ENCODE measurements at places on chromosomes 1 and 21.

DNA sequence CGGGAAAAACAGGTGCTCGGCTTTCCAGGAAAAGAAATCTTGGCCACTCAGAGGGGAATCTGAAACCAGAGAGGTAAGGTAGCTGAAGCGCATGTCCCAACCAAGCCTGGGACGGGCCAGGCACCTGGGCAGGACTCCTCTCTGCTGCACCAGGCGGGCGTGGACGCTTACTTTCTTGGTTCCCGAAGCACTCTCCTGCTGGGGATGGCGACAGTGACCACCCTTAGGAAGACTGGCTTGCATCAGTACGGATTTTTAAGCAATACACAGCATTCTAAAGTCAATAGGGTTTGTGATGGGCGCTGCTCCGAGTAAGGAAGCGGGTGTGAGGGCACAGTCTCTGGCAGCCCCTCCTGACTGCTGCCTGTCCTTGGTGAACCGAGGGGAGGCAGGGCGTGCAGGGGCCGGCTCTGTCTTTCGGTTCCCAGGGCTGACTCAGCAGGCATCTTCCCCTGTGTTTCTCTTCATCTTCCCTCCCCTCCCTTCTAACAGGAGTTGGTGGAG, 74.9 kb upstream of the ANGPTL1 start:
- no peak for DNase-seq

DNA sequence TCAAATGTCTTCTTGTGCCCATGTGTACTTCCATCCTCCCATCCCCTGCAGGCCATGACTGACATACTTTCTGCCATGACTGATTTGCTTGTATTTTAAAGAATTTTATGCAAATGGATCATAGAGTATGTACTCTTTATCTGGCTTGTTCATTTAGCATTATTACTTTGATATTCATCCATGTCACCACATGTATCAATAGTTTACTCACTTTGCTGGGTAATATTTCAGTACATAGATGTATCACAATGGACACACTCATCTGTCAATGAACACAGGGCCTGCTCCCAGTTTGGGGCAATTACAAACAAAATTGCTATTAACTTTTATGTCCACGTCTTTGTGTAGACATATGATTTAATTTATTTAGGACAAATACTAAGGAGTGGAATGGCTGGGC, 259.1 kb downstream of the SDCCAG8 start:
- DNase-seq = no peak

GRCh38 chr1:183593356-183593755, 3.1 kb upstream of the NCF2 start:
- DNase-seq = peak; percentile 74

DNA sequence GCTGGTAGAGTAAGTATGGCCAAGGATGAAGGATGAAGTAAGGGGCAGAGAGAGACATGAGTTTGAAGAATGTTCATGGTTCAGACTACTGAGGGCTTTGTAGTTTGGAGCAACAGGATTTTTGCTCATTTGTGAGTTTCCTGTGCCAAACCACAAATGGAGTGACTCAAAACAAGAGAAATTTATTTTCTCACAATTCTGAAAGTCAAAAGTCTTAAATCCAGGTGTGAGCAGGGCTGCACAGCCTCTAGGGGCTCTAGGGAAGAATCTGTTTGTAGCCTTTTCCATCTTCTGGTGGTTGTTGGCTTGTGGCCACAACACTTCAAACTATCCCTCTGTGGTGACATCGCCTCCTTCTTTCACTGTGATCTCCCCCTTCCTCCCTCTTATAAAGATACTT, 58.9 kb downstream of the RHOU start:
- DNase-seq = no peak

DNA sequence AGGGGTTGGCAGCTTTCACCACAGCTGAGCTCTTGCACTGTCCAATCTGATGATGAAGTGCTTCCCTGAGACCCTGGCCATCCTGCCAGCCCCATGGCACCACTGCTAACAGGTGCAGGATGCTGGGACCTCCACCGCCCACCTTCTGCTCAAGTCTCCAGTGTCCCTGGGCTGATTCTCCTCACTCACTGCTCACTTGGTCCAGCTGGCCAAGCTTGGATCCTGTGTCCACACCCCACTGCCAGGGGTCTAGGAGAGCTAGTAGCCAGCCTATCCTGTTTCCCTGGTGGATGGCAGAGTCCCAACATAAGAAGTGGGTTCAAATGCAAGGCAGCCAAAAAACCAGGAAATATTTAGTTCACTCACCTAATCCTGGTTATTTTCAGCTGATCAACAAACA, 217.2 kb upstream of the IRF2BP2 start:
- DNase-seq = no peak

- no peak for DNase-seq
These were observed 464.5 kb downstream of the KCNT2 start for GRCh38 chr1:196143602-196144342.

DNA sequence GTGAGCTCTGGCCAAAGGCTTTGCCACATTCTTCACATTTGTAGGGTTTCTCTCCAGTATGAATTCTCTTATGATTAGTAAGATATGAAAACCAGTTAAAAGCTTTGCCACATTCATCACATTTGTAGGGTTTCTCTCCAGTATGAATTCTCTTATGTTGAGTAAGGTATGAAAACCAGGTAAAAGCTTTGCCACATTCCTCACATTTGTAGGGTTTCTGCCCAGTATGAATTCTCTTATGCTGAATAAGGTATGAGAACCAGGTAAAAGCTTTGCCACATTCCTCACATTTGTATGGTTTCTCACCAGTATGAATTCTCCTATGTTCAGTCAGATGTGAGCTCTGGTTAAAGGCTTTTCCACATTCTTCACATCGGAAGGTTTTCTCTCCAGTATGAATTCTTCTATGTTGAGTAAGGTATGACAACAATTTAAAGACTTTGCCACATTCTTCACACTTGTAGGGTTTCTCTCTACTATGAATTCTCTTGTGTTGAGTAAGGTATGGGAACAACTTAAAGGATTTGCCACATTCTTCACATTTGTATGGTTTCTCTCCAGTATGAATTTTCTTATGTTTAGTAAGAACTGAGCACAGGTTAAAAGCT, 20.7 kb downstream of the ZNF695 start:
- DNase-seq = no peak

GRCh38 chr21:16554503-16554902, 824.7 kb downstream of the USP25 start:
- DNase-seq = no peak

- peak; percentile 19 for DNase-seq
These were observed 776 bp downstream of the KDM1A start for GRCh38 chr1:23019863-23020625.

DNA sequence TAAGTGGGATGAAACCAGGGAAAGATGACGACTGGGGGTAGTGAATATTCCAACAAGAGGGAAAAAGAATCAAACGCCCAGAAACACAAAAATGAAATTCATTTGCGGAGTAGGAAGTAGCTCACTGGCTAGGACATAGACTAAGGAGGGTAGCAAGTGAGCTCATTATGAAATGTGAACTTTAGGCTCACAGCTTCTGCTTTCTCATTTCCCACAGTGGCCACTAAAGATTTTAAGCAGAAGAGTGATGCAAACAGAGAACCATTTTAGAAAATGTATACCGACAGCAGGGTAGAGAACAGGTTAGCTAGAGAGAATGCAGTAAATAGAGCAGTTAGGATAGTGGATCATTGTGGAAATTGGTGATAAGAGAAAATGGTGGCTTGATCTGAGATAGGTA, 3.5 kb downstream of the CD48 start:
- DNase-seq = no peak

DNA sequence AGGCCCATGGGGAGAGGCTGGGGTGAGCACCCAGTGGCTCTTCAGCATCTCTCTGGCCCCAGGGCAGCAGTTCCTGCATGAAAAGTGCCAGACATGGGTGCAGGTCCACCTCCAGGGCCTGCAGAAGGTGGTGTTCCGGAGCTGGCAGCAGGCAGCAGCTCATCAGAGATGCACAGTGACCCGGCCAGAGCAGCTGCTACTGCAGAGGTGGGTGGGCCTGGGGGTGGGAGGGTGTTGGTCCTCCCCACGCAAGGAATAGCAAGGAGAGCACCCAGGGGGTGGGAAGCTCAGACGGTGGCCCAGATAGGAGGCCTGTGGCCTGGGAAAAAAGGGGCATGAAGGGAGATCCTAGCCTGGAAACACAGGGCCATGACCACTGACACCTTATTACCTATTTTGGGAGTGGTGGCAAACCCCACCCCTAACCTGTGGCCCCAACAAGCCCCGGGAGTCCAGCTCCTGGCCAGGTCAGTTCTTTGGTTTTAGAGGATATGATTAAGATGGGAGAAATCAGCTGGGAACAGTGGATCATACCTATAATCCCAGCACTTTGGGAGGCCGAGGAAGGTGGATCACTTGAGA, 20.2 kb downstream of the C1orf167 start:
- DNase-seq = no peak

GRCh38 chr1:34267326-34267725, 90.6 kb downstream of the C1orf94 start:
- no peak for DNase-seq

- no peak for DNase-seq
These were observed 599 bp downstream of the MKNK1 start for GRCh38 chr1:46603481-46603857.

- peak; percentile 81 for DNase-seq
These were observed at the start of gene RNASEL for GRCh38 chr1:182588500-182589396. Gene RNASEL, minus strand, starts transcription at chr1:182589256. Its CDS starts 2,450 bp downstream, at chr1:182586806.

- no peak for DNase-seq
These were observed 121.1 kb downstream of the EVI5 start for GRCh38 chr1:92663775-92664174.

- no peak for DNase-seq
These were observed 2.7 kb upstream of the KIF21B start for GRCh38 chr1:201026234-201026633.

DNA sequence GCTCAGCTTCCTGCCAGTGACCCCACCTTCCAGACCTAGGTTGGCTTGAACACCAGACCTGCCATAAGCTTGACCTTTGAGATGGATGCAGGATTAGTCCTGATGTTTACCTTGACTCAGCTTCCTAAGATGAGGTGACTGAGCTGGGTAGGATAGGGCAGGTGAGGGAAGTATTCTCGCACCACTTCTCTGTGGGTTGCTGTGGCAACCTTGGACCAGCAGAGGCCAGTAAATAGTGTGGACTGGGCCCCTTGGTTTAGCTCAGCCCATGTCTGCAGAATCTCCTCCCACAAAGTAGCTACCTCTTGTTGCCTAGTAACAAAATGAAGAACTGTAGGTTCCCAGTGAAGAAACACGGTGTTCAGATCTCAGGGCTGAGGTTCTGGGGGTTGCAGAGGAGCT, 8.4 kb downstream of the RPS6KA1 start:
- peak; percentile 84 for DNase-seq

- DNase-seq = no peak
These were observed 215.6 kb downstream of the DENND1B start for GRCh38 chr1:197559655-197560054.

DNA sequence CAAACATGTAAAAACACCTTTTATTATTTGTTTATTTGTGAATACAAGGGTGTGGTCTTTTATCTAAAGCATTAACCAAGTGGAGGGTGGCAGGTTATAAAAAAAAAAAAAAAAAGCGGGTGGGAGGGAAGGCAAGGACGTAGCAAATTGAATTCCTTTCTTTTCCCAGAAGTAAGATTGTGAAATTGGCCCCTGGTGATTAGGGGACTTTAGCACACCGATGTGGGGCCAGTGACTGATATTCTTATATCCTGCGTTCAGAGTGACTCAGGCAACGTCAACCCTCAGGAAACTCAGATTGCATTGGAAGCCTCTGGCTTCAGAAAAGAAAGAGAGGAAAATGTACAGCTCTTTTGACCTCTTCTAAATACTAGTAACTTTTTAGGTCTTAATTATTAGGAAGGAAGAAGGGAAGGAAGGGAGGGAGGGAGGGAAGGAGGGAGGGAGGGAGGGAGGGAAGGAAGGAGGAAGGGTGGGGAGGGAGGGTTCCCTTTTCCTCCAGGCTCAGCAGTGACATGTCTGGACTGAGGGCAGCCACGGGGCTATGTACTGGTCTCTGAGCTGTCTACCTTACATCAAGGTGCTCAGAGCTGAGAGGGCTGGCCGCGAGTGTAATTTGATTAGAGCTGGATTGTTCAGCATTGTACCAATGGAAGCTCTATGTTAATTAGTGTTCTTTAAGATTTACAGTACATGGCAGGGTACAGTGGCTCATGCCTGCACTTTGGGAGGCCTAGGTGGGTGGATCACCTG, 30.2 kb downstream of the EVA1C start:
- no peak for DNase-seq

DNA sequence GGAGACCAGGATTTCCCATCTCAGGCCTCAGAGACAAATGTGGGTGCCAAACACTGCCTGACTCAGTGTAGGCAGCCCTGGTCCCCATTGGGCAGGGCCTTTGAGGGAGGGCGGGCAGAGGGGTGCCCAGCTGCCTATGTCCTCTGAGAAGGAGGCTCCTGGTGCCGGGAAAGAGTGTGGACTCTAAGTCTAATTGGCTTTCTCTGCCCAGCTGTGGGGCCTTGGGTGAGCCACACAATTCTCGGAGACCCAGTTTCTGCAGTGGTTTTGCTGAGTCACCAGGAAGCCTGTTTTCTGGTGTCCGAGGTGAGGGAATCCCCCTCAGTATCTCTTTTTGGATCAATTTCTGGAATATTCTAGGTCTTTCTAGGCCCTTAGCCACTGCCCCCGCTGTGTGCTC, 35.3 kb upstream of the ACTL8 start:
- no peak for DNase-seq

DNA sequence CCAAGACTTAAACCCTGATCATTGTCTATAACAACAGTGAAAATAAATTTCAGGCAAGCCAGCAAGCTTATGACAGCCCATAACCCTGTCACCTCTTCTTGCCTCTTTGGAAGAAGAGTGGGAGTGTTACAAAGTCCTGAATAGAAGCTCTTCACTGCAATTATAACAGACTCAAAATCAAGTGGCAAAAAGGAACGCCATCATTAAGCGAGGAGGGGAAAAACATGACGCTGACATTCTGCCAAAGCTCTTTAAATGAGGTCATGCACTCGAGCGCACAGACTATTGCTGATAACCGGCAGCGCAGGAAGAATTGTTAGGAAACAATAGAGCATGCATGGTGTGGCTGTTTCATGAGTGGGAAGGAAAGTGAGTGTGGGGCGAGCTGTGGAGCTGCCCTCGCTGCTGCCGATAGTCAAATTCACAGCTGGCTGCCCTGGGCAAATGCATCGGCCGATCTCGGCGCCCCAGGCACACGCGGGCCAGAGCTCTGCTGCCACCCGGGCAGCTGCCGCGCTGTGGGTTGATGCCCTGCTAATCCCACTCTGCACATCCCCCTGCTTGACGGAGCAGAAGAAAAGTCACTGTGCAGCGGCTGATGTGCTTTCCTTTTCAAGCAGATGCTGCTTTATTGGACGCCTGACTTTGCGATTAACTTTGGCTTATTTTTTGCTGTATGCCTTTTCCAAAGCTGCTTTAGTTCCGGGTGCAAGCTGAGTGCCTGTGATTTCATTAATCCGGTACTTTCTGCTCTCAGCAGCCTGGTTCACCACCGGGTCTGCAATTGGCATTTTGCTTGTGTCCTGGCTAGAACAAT, 102.4 kb upstream of the ST6GALNAC5 start:
- DNase-seq = peak; percentile 14

DNA sequence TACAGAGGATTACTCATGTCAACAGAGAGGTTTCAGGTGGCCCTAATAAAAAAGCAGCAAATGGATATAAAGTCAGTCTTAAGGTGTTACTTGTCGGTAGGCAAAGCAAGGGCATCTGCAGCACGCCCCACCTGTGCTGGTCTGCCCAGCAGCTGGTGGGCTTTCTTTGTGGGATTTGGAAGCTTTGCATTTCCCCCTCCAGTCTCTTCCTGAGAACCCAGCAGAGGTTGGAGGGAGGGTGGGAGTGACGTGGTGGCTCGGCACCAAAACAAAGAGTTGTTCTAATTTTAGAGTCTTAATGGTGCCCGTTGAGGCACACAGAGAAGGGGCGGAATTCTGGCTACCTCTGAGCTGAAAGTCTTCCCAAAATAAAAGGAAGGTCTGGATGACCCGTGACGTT, 4.8 kb upstream of the PCBP3 start:
- DNase-seq = no peak
